Neural crest cell (in vitro differentiated cells): ENCODE measurements at places on chromosomes 6 and 20.

GRCh38 chr6:147046141-147046877 is 157.9 kb upstream of the STXBP5 start:
- no peak for DNase-seq

GRCh38 chr6:3753228-3753835 is 1.8 kb upstream of the PXDC1 start:
- DNase-seq: no peak

DNA sequence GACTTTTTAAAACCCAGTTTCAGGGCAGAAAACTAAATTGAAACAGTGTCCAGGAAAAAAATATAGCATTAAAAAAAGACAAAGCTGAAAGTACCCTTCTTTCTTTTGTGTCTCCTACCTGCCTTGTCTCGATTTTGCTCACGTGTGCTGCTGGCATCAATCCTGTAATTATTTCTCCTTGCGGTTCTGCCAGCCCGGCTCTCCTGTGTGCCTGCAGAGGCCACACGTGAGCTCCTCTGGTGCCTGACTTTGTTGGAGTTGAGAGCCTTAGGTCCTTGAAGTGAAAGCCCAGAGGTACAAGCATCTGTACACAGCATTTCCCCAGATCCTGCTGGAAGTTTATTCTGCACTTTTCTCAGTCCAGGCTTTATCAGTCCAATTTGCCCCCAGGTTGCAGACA is 36.5 kb downstream of the GHRH start:
- no peak for DNase-seq

- no peak for DNase-seq
Observed at GRCh38 chr6:142421285-142422117, 119.7 kb downstream of the ADGRG6 start.

DNA sequence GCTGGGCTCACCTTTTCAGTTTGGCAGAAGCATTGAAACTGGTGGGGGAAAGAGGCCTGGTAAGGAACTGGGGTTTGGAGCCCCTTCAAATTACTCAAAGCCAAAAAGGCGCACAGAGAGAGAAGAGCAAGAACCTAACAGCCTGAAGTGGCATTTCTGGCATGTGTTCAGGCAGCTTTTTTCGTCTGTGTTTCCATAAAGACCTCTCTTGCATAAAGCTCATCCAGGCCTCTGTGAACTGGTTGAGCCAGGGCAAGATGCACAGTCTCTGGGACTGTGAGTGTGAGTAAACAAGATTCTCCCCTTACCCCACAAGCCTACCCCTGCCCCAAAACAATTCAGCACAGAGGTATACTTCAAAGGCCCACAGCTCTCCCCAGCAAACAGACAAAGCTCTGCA is 167.8 kb downstream of the QRSL1 start:
- DNase-seq: no peak
